ENCODE measurements at places on chromosomes 11 and 22.

DNA sequence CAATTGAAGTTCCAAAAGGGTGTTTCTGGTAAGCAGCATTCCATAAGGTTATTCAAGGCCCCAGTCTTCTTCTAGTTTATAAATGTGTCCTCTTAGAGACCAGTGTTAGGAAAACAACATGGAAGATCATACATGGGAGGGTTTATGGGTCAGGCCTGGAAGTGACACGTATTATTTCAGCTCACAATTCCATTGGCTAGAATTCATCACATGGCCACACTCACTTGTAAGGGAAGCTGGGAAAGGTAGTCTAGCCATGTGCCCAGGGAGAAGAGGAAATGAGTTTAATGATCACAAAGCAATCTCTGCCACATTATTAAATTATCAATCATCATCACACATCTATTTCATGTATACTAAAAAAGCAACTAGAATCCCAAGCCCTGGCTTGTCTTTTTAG lies 181.7 kb upstream of the TBCEL start:
- no peaks in the 10 kb centered on the region for H3K36me3 ChIP-seq
- H3K27me3 ChIP-seq, result peaks cover 3% of the 10 kb centered on the region
- no peaks in the 10 kb centered on the region for H3K4me1 ChIP-seq
- no peak overlapping the region for H3K27ac ChIP-seq
- DNase-seq, result no peak
- H3K4me3 ChIP-seq, result no peak overlapping the region

DNA sequence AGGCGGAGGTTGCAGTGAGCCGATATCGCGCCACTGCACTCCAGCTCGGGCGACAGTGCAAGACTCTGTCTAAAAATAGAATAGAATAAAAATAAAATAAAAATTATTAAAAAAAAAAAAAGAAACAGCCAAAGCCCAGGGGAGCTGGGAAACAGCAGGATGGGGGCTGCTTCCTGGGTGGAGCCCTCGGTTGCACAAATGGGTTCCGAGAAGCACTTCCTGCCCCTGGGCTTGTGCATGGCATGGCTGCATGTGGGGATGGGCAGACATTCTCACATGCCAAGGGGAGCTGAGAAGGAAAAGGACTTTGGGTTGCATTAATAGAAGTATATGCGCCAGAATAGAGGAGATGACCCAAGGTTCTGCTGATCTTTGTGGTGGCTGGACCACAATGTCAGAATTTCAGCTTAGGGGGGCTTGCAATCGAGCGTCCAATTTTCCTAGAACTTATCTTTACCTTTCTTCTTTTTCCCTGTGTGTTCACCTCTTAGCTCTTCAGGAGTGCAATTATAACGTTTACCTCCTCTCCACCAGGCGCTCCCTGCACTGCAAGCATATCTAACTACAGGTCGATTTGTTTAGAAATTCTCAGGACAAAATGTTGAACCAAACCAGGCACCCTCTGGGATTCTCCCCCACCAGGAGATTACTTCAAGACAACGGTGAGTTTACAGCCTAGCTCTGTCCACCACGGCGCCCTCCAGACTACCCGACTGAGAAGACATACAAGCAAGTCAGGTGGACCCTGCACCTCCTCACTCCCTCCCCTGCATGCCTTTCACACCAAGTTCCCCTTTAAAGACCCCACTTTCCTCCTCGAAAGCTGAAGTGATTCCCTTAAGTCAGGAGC lies 53.2 kb downstream of the SHISAL1 start:
- H3K36me3 ChIP-seq, result no peaks in the 10 kb centered on the region
- H3K4me3 ChIP-seq, result no peak overlapping the region
- H3K4me1 ChIP-seq, result no peaks in the 10 kb centered on the region
- no peak for DNase-seq

DNA sequence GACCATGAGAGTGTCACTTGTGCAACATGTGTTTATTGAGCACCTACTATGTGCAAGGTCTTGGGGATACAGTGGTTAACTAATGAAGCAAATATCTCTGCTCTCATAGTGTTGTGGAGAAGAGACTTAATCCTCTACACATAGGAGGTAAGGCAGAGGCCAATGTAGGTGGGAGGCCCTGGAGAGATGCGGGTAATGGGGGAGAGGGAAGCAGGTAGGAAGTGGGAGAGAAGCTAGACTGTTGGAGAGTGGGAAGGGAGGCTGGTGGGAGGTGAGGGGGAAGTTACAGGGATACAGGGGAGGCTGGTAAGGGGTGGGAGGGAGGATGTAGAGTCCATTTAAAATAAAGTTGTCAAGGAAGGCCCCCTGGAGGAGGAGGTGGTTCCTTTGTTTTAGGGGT lies 240.0 kb downstream of the MIAT start:
- H3K4me1 ChIP-seq, result peaks cover 19% of the 10 kb centered on the region
- no peak for DNase-seq
- H3K27ac ChIP-seq, result no peak overlapping the region
- no peak overlapping the region for H3K4me3 ChIP-seq
- H3K36me3 ChIP-seq, result no peaks in the 10 kb centered on the region

- no peak for DNase-seq
- peak overlapping the region; percentile 7 for H3K27ac ChIP-seq
- H3K27me3 ChIP-seq, result no peaks in the 10 kb centered on the region
- peaks cover 12% of the 10 kb centered on the region for H3K4me1 ChIP-seq
These were observed 165.1 kb downstream of the DBX1 start for GRCh38 chr11:19995145-19995544.

- H3K27ac ChIP-seq, result peak overlapping the region; percentile 99
- H3K27me3 ChIP-seq, result no peaks in the 10 kb centered on the region
These were observed 5.0 kb upstream of the ROBO4 start for GRCh38 chr11:124902616-124903015.

- H3K27ac ChIP-seq, result no peak overlapping the region
- peaks cover 84% of the 10 kb centered on the region for H3K36me3 ChIP-seq
- no peak overlapping the region for H3K4me3 ChIP-seq
- peaks cover 26% of the 10 kb centered on the region for H3K4me1 ChIP-seq
- DNase-seq, result no peak
- no peaks in the 10 kb centered on the region for H3K27me3 ChIP-seq
These were observed 10.8 kb downstream of the AHNAK start for GRCh38 chr11:62535802-62536201.

DNA sequence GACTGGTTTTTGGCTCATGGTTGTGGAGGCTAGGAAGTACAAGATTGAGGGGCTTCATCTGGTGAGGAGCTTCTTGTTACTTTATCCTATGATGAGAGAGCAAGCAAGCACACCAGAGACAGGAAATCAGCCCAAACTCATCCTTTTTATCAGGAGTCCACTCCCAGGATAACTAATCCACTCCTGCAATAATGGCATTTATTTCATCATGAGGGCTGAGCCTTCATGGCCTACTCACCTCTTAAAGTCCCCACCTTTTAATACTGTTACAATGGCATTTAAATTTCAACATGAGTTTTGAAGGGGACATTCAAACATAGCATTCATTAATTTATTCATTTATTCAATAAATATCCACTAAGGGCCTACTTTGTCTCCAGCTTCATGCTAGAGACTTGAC lies 60.9 kb downstream of the PARVA start:
- H3K36me3 ChIP-seq, result no peaks in the 10 kb centered on the region
- peaks cover 10% of the 10 kb centered on the region for H3K4me1 ChIP-seq
- H3K27me3 ChIP-seq, result no peaks in the 10 kb centered on the region
- no peak overlapping the region for H3K4me3 ChIP-seq

GRCh38 chr11:37422511-37422910 lies 824.5 kb upstream of the RAG2 start:
- no peaks in the 10 kb centered on the region for H3K4me1 ChIP-seq
- no peak overlapping the region for H3K27ac ChIP-seq
- DNase-seq, result no peak
- no peak overlapping the region for H3K4me3 ChIP-seq
- H3K36me3 ChIP-seq, result no peaks in the 10 kb centered on the region

DNA sequence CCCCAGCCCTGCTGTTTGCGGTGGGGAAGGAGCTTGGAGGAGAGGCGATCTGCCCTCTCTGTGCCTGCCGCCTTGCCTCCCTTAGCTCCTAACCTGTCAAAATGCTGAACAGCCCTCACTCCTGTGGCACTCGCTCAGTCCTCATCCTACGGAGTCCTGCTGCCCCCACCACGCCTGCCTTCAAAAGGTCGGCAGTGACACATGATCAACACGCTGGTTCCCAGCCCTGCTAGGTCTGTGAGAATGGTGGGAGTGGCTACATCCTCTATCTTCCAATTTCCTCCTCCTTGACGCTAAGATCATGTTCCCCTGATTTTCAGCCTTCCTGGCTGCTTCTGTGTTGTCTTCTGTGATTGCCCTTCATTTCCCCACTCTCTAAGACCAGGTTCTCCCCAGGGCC lies 120.2 kb upstream of the TBCEL start:
- no peaks in the 10 kb centered on the region for H3K36me3 ChIP-seq
- H3K4me3 ChIP-seq, result no peak overlapping the region
- no peaks in the 10 kb centered on the region for H3K4me1 ChIP-seq
- peaks cover 3% of the 10 kb centered on the region for H3K27me3 ChIP-seq

DNA sequence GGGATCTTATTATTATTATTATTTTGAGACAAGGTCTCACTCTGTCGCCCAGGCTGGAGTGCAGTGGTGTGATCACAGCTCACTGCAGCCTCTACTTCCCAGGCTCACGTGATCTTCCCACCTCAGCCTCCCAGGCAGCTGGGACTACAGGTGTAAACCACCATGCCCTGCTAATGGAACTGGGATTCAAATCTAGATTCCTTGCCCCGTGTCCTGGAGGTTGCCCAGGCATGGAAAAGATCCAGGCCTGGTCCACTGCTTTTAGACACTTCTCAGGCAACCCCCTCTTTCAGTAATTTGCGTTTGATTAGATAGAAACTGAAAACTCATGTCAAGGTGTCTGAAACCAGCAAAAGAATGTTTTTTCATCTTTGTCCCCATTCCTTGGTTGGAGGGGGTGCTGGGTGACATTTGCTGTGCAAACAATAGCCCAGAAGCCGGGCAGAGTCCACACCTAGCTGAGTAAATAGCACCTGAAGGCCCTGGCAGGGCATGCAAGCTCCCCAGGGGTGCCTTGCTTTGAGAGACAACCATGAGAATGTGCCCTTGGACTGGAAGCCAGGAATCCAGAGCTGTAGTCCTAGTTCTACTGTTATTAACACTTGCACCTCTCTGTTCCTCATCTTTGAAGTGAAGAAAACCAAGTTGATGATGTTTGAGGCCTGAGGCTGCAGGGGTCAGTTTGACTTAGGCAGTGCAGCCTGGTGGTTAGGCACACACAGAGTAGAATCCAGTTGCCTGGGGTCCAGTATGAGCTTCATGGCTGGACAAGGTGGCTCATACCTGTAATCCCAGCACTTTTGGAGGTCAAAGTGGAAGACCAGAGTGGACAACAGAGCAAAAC lies 19.1 kb upstream of the XBP1 start:
- H3K27ac ChIP-seq, result no peak overlapping the region
- no peaks in the 10 kb centered on the region for H3K4me1 ChIP-seq
- no peaks in the 10 kb centered on the region for H3K36me3 ChIP-seq
- H3K4me3 ChIP-seq, result no peak overlapping the region

DNA sequence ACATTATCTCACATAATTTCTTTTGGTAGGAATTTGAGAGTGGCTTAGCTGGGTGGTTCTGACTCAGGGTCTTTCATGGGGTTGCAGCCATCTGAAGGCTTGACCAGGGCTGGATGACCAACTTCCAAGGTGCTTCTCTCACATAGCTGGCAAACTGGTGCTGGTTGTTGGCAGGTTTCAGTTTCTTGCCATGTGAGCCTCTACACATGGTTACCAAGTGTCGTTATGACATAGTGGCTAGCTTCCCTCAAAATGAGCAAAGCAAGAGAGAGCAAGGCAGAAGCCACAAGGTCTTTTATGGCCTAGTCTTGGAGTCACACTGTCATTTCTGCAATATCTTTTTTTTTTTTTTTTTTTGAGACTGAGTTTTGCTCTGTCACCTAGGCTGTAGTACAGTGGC lies 4.2 kb upstream of the TFIP11 start:
- DNase-seq, result no peak
- no peak overlapping the region for H3K4me3 ChIP-seq
- no peaks in the 10 kb centered on the region for H3K36me3 ChIP-seq
- H3K27ac ChIP-seq, result no peak overlapping the region

- no peaks in the 10 kb centered on the region for H3K27me3 ChIP-seq
- no peaks in the 10 kb centered on the region for H3K36me3 ChIP-seq
- no peak overlapping the region for H3K4me3 ChIP-seq
- DNase-seq, result no peak
- H3K27ac ChIP-seq, result no peak overlapping the region
These were observed 55.5 kb downstream of the LARGE1 start for GRCh38 chr22:33864723-33865130.

- peaks cover 10% of the 10 kb centered on the region for H3K36me3 ChIP-seq
- no peaks in the 10 kb centered on the region for H3K27me3 ChIP-seq
- H3K27ac ChIP-seq, result no peak overlapping the region
- no peak for DNase-seq
These were observed 118.4 kb downstream of the KIAA1671 start for GRCh38 chr22:25070956-25071355.

GRCh38 chr11:121576531-121576930 lies 123.8 kb upstream of the SORL1-AS1 start:
- no peaks in the 10 kb centered on the region for H3K27me3 ChIP-seq
- no peaks in the 10 kb centered on the region for H3K4me1 ChIP-seq
- peaks cover 28% of the 10 kb centered on the region for H3K36me3 ChIP-seq
- H3K27ac ChIP-seq, result no peak overlapping the region

GRCh38 chr11:80163011-80163410 lies 722.2 kb upstream of the TENM4 start:
- no peak overlapping the region for H3K4me3 ChIP-seq
- no peak for DNase-seq
- no peak overlapping the region for H3K27ac ChIP-seq
- H3K27me3 ChIP-seq, result no peaks in the 10 kb centered on the region
- no peaks in the 10 kb centered on the region for H3K4me1 ChIP-seq
- H3K36me3 ChIP-seq, result no peaks in the 10 kb centered on the region

GRCh38 chr22:46620588-46621242 lies 529 bp downstream of the GRAMD4 start:
- H3K27me3 ChIP-seq, result no peaks in the 10 kb centered on the region
- no peak overlapping the region for H3K4me3 ChIP-seq
- no peak for DNase-seq
- peaks cover 2% of the 10 kb centered on the region for H3K4me1 ChIP-seq

DNA sequence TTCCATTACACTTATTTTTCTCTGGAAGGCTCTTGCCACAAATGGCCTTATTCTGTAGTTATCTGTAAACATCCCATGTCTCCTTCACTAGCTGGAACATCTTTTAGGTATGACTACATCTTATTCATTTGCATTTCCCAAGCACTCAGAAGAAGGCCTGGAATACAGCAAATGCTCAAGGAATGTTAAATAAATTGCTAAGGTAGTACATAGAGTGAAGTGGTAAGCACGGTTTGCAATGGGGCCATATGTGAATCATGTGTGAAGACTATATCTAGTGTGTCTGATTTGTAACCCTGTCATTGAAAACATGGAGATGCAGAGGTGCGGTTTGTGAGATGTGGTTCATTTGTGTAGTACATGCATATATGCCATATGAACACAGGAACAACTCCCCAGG lies 33.5 kb downstream of the GDPD4 start:
- H3K27ac ChIP-seq, result no peak overlapping the region
- no peaks in the 10 kb centered on the region for H3K27me3 ChIP-seq
- no peak for DNase-seq
- no peak overlapping the region for H3K4me3 ChIP-seq
- H3K36me3 ChIP-seq, result no peaks in the 10 kb centered on the region
- no peaks in the 10 kb centered on the region for H3K4me1 ChIP-seq

- no peaks in the 10 kb centered on the region for H3K36me3 ChIP-seq
- no peaks in the 10 kb centered on the region for H3K27me3 ChIP-seq
- no peak overlapping the region for H3K4me3 ChIP-seq
- no peak for DNase-seq
- no peak overlapping the region for H3K27ac ChIP-seq
- H3K4me1 ChIP-seq, result no peaks in the 10 kb centered on the region
These were observed 301.1 kb downstream of the GUCY1A2 start for GRCh38 chr11:106717222-106717621.

Data from RWPE2 (cell line).